ENCODE measurements at places on chromosomes 16 and 17.

DNA sequence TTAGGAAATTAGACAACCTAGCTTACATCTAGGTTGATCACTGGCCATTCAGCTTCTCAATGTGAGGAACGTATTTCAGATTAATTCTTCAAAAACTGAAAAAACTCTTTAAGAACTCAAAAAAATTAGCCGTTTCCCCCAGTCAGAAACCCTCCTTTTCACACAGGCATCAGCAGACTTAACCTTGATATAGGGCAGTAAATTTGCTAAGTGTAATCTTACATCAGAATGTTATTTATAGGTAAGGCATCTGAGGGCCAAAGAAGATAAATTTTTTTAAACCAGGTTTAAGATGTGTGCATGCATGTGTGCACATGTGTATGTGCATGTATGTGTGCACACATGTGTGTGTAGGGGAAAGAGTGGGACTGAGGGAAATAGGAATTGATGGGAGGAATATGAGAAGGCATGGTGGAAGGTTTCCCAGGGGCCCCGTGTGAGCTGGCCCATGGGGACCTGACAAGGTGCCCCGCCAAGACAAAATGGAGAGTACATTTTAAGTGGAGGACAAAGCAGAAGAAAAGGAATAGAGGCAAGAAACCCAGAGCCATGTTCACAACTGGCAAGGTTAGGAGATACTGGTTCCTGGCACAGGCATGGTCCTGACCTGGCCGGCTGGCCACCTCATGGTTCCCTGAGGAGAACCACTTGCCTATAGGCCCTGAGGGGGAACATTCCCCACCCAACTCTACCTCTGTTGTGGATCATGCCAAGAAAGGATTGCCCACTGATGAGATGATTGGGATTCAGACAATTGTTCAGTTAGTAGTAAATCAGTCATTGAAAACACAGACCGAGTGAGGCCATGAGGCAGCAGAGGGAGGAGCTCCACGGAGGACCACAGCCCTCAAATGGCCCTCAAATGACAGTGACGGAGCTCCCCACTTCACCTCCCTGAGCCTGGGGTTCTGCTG, 33.0 kb downstream of the TEX2 start:
- DNase-seq: no peak

GRCh38 chr17:64635647-64636305, 26.3 kb downstream of the SMURF2 start:
- DNase-seq: peak; percentile 22

DNA sequence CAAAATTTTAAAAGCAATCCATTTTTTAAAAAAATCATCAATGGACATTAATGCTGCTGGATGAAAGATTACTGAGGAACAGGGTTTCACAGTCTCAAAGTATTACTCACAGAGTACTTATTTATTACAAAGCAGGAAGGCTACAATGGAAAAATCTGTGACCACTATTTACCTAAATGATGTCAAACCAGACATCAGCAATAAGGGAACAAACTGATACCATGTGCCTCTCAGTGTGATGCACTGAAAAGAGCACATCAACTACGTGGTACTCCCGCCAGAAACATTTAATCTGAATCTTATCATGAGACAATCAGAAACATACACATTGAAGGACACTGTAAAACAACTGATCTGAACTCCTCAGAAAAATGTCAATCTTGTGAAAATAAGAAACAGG, 124.2 kb downstream of the PARN start:
- DNase-seq: no peak

- DNase-seq: no peak
These were observed 706 bp downstream of the SHISA6 start for GRCh38 chr17:11241611-11242226.

DNA sequence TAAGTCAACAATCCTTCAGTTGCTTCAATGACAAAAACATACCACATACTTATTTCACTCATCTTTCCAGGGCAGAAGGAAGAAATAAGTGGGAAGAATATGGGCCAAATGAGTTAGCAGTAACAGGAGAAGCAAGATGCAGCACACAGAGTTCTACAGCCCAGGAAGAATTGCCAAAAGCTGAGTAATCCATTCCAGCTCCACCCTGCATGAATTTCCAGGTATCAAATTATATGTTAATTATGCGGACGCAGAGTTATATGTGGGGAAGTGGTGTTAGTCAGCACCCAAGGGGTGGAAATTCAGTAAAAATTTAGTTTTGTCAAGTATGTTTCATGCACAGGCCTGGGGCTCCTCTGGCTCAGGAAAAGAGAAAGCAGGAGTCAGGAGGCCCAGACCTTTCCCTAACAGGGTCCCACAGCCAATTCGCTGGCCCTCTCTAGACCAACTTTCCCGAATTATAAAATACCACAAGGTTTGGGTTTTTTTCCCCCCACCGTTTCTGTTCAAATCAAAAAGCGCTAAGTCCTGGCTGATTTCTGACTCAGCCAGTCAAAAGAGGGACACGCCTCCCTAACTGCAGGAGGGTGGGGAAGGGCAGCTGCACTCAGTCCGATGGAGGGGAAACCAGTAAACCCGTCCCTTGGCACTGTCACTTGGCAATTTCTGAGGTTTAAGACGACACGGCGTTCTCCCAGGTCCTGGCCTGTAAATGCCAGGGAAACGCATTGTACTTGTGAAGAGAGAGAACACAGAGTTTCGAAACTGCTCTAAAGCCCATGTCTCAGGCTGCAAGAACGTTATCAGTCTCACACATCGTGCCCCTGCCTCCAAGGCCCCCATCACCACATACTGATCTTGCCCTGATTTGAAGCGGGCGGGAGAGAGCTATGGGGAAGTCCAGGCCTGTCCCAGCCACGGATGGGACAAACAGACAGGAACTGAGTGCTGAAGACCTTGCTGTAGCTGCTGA, 58.1 kb downstream of the ZFHX3 start:
- DNase-seq: peak; percentile 81

- no peak for DNase-seq
These were observed 88.2 kb downstream of the CHD9 start for GRCh38 chr16:53142823-53143568.

DNA sequence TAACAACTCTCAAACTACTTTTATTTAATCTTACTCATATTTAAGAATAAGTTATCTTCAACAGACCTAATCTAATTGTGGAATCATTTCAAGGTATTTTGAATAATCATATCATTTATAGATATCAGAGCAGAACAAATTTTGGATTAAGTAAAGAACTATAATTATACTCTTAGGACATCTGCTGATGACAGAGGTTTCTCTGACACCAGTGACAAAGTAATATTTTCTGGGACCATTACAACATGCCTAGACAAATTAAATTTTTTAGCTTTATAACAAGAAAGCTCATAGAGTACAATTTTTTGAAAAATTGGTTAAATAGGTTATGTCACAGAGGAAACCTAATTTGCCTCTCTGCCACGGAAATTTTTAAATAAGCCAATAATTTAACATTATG, 30.5 kb downstream of the C16orf87 start:
- no peak for DNase-seq

- no peak for DNase-seq
These were observed 42.7 kb upstream of the METRNL start for GRCh38 chr17:83036666-83037065.

- DNase-seq: no peak
These were observed 446.5 kb downstream of the MAF start for GRCh38 chr16:79154086-79154485.

DNA sequence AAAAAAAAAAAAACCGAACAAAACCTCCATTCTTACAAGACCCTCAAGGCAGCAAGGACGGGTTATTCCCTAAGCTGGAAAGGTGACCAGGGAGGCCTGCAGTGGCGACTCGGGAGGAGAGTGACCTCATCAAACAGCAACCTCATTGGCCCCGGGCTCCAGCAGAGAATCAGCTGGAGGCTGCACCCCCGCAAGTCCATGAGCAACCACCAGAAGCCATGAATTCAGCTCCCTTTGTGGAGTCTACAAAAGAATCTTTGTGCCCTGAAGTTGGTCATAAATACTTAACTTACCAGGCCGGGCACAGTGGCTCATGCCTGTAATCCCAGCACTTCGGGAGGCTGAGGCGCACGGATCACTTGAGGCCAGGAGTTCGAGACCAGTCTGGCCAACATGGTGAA, 80.9 kb upstream of the CREBBP start:
- peak; percentile 72 for DNase-seq

- DNase-seq: peak; percentile 55
These were observed 36.4 kb downstream of the SNX20 start for GRCh38 chr16:50644729-50645128.

- DNase-seq: peak; percentile 88
These were observed 4.2 kb downstream of the ARMC7 start for GRCh38 chr17:75113798-75114551.

DNA sequence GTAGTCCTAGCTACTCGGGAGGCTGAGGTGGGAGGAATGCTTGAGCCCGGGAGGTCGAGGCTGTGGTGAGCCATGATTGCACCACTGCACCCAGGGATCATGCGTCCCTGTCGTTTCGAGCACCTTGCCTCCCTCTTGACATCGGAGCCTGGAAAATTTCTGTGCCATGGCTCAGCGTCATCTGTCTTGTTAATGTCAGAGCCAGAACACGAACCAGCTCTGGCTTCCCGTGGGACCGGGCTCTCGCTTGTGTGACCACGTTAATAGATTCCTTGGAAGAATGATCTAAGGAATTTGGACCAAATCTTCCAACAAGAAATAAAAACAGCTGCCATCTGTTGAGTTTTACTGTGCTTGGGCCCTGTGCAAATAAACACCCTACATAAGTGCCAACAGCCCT, 117.7 kb downstream of the ABCC1 start:
- peak; percentile 41 for DNase-seq

- no peak for DNase-seq
These were observed 2.3 kb downstream of the CCL1 start for GRCh38 chr17:34360601-34361270.

- peak; percentile 18 for DNase-seq
These were observed 15.9 kb upstream of the CLEC18C start for GRCh38 chr16:70157477-70158260.

GRCh38 chr16:15966420-15966819, 17.0 kb downstream of the ABCC1 start:
- DNase-seq: no peak

DNA sequence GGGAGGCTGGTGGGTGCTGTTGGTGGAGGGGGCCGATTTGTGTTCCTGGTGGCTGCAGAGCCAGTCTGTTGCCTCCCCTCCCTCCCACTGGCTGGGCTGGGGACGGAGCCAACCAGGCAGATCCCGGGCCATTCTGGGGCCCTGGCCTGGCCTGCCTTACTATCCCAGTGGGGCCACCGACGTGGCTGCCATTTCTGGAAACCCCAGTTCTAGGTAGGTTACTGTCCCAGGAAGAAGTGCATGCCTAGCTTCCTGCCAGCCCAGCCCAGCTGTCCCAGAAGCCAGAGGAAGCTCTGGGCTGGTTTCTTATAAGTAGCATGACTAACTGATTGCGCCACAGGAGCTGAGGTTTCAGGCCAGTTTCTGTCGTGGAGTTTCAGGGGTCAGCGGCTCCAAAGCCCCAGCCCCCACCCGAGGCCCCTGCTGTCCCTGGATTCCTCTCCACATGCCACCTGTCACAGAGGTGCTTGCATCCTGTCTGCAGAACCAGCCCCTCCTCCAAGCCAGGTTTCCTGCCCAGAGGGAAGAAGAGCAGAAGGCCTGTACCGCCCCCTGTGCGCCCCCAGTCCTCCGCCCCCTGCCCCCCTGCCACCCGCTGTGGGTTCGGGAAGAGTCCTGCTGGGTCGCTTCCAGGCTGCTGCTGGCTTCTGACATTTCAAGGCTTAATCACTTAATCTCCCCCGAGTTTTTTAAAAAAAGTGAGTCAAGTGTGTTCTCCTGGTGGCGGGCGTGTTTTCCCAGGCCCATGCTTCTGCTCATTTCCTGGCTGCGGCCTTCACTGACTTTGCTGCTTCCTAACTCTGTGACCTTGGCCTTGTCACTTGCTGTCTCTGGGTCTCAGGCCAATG, 13.2 kb downstream of the IL4R start:
- peak; percentile 92 for DNase-seq

GRCh38 chr17:63611354-63611753, 10.7 kb downstream of the TACO1 start:
- no peak for DNase-seq

DNA sequence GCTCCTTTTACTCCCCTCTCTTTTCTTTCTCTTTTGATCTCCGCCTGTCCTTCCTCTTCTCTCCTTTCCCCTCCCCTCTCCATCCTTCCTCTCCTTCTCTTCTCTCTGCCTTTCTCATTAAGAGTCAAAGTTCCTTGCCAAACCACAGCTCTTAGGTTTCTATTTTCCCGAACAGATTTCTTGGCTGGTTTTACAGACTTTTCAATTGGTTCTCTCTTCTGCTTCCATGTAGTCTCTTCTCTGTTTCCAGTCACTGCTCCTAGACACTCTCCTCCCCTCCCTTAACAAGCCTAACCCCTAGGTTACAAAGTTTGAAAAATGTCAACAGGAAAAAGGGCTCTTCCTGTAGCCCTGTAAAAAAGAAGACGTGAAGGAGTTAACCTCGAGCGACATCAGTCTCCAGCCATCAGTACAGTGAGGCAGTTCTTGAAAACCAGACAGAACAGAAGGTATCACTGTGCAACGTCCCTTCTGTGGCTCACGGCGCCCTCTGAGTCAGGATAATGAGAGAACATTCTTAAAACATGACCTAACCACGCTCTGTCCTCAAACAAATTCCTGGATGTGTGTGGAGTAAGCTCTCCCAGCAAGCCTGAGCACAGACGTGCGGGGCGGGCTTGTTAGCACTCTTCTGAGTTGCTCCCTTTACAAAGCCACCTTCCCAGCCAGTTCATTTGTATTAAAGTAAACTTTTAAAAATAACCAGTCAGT, 11.6 kb upstream of the MARCHF10 start:
- DNase-seq: peak; percentile 93

- peak; percentile 47 for DNase-seq
These were observed 30.3 kb downstream of the LDHD start for GRCh38 chr16:75086281-75086680.

GRCh38 chr17:10600571-10600970, 51.1 kb upstream of the MYH2 start:
- no peak for DNase-seq

DNA sequence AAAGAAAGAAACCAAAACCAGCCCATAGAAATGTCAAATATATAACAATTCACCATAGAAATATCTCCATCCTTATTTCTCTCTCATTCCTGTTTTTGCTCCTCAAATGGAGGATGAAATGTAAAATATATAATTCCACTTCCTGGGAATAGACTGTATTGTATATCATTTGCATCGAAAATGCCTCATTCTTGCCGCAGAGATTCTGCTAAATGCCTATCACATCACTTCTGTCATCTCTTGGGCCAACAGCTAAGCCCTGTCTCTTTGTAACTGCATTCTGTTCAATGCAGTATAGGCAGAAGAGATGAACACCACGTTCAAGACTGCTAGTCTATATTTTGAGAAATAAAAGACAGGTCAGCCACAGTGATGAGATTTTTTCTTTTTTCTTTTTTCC, 956.3 kb upstream of the SOX9 start:
- DNase-seq: no peak

GRCh38 chr17:60091109-60091508, 12.4 kb upstream of the HEATR6 start:
- DNase-seq: no peak

DNA sequence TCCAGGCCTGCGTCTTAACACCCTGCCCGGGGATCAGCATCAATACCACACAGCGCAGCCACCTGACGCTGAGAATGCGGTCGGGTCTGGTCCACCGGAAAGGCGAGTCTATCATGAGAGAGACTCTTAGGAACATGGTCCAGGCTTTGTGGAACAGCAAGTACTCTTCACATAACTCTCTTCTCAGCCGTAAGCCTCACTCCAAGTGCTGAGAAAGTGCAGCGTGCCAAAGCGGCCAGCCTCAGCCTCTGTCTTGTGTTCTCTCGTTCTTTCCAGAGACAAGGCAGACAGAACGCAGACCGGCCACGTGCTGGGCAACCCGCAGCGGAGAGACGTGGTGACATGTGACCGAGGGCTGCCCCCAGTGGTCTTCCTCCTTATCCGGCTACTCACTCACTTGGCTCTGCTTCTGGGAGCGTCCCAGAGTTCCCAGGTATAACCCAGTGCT, 34.4 kb upstream of the ENDOV start:
- DNase-seq: no peak

Data from AG20443 (cell line).